Stimulated activated CD8-positive, alpha-beta memory T cell treated with anti-CD3 and anti-CD28 coated beads, Interleukin-15, amount 100 ng/mL, for 4 hours (primary cell): ENCODE measurements at places on chromosomes 7 and 10.

DNA sequence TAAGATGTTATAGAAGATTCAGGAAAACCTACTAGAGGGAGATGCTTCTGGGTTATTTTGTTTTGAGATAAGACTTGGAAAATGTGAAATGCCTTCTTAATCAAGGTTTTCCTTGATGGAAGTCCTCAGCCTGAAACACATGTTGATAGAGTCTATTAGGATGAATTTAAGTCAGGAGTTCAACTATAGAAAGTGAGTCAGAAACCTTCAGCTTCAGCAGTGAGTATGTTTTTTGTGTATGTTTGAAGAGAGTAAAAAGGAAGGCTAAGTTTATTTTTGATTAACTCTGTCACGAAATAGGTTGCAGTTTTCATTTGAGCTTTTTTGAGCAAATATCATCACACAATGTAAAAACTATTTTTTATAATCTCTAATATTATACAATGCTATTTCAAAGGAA is 114.6 kb downstream of the HGF start:
- DNase-seq = no peak

- DNase-seq = no peak
Observed at GRCh38 chr10:73768881-73769280, 13.0 kb upstream of the CHCHD1 start.

DNA sequence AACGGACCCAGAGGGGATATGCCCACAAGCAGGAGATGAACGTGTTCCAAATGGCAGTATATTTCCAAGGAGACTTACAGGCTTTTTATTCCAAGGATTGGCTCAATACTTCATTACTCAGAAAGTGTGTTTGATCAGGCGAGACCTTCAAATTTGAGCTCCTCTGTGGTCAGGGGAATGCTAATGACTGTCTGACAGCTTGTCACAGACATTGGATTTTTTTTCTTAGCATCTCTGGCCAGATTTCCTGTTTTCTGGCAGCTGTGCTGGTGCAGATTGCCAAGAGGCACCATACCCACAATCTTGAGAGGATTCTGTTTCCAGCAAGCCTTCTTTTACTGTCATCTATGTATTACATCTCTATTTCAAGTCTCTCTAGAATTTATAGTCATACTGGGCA is 93.8 kb downstream of the C1GALT1 start:
- no peak for DNase-seq

GRCh38 chr7:44880317-44881018 is 4.9 kb downstream of the PURB start:
- DNase-seq = no peak

- DNase-seq = no peak
Observed at GRCh38 chr7:1735262-1735661, 65.2 kb downstream of the ELFN1 start.

DNA sequence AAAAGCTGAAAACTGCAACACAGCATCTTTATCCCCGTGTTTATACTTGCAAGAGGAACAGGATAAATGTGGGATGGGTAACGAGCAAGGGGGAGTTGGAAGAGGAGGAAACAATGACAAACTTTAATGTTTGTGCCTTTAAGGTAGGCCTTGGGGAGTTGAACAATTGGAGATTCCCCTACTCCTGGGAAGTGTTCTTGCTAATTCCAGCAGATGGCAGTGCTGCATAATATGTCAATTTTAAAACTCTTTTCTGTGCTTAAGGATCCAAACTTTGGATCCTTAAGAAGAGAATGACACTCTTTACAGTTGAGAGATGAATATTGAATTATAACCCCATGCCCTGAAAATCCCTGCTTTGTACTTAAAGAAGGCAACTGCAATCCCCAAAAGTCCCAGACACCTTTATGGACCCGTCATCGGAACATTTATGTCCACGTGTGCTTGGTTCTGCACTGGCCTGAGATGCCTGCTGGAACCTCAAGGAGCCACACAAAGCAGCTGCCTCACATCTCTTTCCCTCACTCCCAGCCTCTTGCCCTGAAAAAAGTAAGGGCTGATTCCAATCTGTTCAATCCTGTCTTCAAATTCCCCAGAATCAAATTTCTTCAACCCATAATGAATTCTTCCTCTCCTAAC is 12.0 kb downstream of the IFIT5 start:
- no peak for DNase-seq

GRCh38 chr7:53811555-53812079 is 730.6 kb upstream of the VSTM2A start:
- no peak for DNase-seq

DNA sequence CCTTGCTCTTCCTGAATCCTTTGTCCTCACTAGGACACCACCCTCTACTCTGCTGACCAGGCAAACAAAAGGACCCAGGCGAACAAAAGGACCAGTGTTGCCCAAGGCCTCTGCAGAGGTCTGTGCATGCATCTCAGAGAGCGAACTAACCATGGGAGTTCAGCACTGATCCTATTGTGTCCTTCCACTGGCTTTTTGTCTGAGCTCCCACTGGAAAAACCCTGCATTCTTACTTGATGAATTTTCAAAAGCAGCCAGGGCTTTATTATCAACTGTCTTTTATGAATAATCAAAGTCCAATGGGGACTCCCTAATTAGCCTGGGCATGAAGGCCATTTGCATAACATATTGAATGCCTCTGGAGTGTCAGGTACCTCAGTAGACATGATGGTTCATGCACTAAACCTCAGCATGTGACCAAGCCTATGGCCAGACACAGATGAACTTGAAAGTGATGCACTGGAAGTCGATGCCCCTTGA is 140.6 kb downstream of the KCNMA1 start:
- no peak for DNase-seq

GRCh38 chr7:112398534-112398933 is 51.7 kb upstream of the IFRD1 start:
- DNase-seq = no peak

GRCh38 chr7:66306243-66306642 is 101.1 kb downstream of the TPST1 start:
- no peak for DNase-seq

DNA sequence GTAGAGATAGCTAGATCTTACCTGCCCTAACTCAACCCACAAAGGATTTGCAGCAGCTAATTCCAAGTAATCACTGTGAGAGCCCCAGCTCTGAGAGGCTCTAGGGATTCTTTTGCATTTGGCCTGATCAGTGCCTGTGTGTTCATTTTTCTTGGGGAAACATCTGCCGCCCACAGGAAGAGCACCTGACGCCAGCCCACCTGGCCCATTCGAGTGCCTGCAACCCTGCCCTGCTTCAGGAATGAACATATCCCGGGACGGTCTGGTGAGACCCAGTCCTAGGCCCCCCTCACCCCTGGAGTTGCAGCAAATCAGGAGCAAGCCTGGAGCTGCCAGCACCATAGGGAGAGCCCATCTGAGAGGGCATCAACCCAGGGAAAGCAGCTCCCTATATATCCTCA is 38.8 kb downstream of the GSDME start:
- DNase-seq = no peak

DNA sequence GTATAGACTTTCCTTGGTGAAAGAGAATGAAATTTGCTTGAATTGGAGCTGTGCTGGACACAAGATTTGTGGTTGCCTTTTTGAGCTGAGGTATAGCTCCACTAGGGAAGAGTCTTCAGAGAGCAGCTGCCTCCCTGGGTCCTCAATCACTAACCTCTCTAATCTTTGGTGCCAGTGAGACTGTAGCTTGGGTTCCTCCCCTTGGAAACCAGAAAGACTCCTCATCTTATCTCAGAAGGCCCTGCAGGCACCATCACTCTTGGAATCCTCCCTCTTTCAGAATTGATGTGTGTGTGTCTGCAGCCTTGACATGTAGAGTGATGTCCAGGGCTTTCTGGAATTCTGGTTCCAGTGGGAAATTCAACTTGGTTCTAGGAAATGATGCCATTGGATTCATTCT is 426.5 kb downstream of the RPS24 start:
- no peak for DNase-seq

DNA sequence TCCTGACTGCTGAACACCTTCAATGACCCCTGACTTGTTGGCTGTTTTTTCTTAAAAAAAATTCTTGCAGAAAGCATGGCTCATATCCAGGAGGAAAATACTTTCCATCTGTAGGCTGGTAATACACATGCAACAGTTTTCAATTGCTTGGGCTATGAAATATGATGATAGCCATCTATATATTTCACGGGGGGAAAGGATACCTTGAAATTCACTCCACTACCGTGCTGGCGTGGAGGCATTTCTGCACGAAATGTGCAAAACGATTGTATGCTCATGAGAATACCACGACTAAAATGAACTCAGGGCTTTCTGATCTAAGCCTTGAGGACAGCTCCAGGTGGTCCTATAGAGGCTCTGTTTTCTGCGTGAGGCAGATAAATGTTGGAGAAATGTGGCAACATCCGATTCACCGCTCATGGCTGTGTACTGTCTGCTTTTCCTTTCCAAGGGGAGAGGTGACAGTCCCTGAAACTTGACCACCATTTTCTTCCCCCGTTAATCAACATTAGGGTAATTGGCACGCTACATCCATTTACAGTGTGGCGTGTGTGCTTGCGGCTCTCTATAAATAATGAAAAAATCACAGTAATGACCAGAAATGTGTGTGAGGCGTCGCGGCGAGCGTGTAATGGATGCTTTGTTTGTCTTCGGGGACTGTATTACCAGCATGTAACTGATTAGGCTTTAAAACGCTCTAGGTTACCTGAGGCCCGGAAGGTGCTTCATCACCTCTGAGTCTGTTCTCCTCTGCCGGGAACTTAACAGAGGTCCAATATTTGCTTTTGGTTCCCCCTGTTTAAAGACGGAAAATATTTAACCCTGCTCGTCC is 12.8 kb upstream of the CARD11 start:
- DNase-seq = no peak

DNA sequence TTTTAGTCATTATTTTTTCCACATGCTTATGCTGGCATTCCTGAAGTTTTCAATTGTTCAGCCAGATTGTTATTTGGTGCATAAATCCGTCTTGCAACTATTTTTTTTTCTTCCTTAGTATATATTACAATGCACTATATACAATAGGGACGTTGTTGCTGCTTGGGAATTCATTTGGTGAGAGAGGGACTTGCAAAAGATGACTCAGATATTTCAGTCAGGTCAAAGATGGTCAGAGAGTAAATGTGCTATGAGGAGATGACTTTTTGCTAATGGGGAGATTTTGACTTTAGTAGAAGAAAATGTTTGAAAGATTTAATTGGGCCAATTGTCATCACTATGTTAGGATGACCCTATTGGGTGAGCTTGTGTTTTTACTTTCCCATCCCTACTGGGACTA is 348.4 kb upstream of the MTPN start:
- DNase-seq = no peak

GRCh38 chr10:66951896-66952295 is 26.1 kb downstream of the LRRTM3 start:
- DNase-seq = no peak

GRCh38 chr7:26397796-26398426 is 106.2 kb downstream of the SNX10 start:
- no peak for DNase-seq

- DNase-seq = no peak
Observed at GRCh38 chr7:78317371-78317770, 518.8 kb downstream of the PHTF2 start.

GRCh38 chr7:145169908-145170307 is 334.1 kb upstream of the TPK1 start:
- DNase-seq = no peak

GRCh38 chr7:158362001-158362400 is 225.6 kb downstream of the PTPRN2 start:
- no peak for DNase-seq

DNA sequence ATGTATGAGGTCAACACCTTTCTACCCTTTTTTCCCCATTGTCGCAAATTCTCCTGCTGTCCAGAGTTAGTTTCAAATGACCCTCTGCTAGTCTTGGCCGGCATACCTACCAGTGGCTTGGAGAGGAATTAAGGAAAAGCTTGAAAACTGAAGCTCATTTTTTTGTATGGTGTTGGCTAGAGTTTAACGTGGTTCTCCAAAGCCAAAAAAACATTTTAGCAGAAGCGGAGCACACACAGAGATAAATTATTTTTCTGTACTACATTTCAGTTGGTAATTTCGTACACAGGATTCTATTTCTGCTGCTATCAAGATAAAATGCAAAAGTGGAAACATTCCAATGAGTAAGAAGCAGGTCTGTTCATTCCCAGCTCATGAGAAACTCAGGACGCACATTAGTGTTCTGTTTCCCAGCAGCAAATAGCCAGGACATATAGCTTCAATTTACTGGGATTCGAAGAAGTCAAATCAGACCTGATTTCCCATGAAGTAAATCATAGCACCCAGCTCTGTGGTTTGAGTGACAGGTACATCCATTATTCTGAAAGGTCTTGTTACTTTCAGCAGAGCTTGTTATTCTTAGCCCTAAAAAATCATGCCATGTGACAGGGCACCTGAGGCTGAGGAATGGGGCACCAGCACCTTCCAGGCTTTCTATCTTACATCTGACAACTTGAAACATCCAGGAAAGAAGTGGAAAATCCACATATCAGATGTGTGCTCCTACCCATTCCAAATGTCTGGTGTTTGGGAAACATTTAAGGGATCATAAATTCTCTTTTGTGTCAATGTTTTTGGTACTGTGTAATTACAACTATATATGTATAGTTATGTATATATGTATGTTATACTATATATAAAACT is 215.9 kb upstream of the C7orf33 start:
- no peak for DNase-seq

DNA sequence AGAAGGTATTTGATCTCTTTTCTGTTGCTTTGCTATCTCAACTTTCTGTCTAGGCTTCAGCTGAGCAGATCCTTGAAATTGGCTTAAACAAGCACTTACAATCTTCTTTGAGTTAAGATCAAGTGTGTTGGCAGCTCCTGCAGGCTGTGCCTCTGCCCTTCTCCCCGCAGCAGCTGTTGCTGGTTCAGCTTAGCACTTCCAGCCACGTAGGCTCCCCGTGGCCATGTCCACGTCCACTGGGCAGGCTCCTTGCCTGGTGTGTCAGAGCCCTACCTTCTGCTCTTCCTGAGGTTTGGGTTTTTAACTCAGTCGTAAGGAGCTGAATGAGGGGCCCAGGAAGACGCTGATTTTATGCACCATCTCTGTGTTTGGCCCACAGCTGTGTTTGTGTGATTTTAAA is 47.2 kb downstream of the CAMK1D start:
- no peak for DNase-seq
